ELR (cell line): ENCODE measurements at places on chromosomes 12 and 14.
A peak's percentile ranks its signal among the peaks of the same experiment; 100 is the strongest.

DNA sequence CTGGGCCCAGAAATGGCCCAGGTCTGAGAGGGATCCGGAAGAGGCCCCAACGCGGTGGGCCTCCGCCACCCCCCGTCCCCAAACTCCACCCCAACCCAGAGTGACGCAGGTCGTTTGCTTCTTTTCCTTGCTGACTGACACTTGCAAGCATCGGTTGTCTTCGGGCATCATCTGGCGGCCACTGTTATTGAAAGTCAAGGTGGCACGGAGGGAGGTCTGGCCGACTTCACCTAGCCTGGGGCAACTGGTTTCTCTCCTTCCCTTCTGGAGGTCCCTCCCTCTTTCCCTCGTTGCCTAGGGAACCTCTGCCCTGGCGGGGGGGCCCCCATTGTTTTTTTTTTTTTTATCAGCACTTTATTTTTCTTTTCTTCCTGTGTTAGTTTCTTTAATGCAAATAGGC is 241.8 kb downstream of the ALG10 start:
- DNase-seq = no peak

GRCh38 chr14:88191605-88192004 is 131.5 kb downstream of the KCNK10 start:
- DNase-seq = no peak

GRCh38 chr14:38623661-38624060 is 367.8 kb upstream of the CLEC14A start:
- peak; percentile 18 for DNase-seq

- no peak for DNase-seq
These were observed 3.6 kb upstream of the CDK17 start for GRCh38 chr12:96403870-96404269.

- DNase-seq = no peak
These were observed 4.4 kb upstream of the ARHGAP5 start for GRCh38 chr14:32072676-32073075.

GRCh38 chr14:86787717-86788116 is 1205.3 kb downstream of the GALC start:
- DNase-seq = peak; percentile 39

- DNase-seq = no peak
These were observed 170.3 kb upstream of the LMNTD1 start for GRCh38 chr12:25723336-25723735.

- no peak for DNase-seq
These were observed 3.5 kb downstream of the TGFB3 start for GRCh38 chr14:75978249-75978731.

DNA sequence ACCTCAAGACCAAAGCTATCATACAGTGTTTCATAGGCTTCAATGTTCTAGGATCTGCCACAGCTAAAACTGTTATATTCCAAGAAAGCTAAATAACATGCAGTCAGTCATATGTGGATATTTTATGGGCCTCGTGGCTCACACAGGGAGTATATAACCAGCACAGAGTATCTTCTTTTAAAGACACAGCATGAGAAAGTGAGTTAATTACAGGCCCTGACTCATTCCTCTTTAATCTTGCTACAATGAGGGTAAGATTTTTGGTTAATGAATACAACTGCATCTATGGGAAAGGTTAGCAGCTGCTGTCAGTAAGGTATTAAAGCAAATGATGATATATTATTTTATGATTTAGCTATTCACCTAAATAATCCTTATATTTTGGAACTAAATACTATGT is 111.0 kb downstream of the TRAFD1 start:
- no peak for DNase-seq

DNA sequence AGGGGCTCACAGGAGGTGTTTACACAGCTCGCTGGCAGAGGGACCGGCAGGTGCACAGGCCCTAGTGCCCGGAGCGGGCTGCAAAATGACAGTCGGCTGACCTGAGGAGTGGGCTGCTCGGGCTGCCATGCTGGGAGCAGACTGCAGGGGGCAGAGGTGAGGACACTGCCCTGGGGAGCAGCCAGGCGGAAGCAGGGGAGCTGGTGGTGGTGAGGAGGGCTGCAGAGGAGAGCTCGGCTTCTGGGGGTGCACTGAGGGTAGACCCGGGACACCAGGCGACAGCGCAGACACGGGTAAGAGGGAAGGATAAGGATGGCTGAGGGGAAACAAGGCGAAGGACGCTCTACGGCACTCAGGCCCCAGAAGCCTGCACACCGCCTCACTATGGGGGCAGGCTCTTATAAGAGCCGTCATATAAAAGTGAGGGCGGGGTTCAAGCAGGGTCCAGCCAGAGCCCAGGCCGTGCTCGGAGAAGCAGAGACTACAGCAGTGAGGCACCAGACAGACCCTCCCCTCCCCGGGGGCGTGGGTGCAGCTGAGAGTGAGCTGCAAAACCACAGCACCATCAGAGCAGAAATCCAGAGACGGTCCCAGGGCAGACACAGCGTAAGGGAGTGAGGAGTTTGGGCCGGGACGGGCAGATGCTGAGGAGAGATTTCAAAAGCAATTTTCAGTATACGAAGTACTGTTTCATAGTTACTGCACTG is 62.5 kb downstream of the CCDC88C start:
- DNase-seq = no peak

- DNase-seq = peak; percentile 57
These were observed at the start of gene SLC39A2 for GRCh38 chr14:20998674-20999366. Gene SLC39A2, plus strand, starts transcription at chr14:20999293. Its CDS starts 154 bp downstream, at chr14:20999447.

- no peak for DNase-seq
These were observed 20.2 kb upstream of the OASL start for GRCh38 chr12:121059031-121059898.

DNA sequence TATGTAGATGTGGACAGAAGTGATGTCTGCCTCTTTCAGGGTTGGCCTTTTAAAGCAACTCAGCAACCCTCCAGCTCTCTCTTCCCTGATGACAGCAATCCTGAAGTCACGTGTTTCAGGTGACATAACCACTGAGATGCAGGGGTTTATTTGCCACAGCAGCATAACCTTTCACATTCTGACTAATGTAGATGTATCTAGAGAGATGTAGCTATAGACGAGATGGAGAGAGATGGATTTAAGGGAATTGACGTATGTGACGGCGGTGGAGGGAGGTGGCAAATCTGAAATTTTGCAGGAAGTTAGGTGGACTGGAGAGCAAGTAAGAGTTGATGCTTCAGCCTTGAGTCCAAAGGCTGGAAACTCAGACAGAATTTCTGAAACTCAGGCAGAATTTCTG is 126.0 kb downstream of the ZFP36L1 start:
- no peak for DNase-seq

DNA sequence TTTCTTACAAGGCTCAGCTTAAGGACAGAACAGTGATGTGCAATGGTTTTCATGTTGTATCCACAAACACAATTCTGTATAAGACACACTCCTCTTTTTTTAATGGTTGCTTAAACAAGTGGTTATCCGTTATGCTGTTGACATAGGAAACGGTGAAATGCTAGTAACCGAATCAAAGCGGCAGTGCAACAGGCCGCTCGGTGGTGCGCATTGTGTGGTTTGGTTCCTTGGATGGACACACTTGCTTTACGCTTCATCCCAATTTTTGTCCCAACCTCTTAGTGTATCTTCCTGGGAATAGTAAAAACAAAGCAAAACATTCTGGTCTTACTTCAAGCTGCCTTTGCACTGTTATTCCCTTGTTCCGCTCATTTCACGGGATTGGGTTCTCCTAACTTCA is 650 bp upstream of the PTGER2 start:
- DNase-seq = no peak

GRCh38 chr14:100891051-100891450 is 12.5 kb downstream of the RTL1 start:
- no peak for DNase-seq

DNA sequence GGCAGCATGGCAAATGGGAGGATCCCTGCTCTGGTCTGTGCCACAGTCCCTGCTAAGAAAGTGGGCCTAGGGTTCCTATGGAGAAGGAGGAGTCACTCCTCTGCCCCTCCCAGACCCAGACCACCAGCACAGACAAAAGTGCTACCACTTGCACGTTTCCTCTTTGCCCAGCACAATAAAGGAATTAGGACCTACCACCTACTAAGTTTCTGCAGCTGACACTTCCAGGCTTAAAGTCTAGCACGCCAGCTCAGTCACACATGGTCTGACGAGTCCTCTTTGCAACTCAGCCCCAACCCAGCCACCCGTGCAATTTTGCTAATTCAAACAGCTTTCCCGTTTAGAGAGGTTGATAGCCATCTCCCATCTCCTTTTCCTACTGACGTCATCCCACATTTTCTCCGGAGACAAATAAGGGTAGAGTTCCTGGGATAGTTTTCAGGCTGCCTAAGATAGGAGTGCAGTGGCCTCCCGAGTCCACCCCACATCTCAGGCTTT is 66.2 kb upstream of the PTGR2 start:
- DNase-seq = peak; percentile 88

DNA sequence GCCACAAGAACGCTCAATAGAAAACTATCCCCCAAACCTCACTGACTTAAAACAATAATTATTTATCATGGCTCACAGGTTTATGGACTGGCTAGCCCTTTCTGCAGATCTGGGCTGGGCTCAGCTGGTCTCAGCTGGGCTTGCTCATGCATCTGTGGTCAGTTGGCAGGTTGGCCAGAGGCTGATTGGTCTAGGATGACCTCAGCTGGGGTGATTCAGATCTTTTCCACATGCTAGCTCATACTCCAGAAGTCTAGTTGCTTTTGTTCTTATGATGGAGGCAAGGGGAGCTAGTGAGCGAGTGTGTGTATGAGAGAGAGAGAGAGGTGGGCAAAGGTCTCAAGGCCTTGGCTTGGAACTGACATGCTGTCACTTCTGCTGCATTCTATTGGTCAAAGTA is 181.2 kb upstream of the NRXN3 start:
- peak; percentile 69 for DNase-seq

- peak; percentile 92 for DNase-seq
These were observed at the start of gene CDKN1B for GRCh38 chr12:12716793-12717585. Gene CDKN1B, plus strand, starts transcription at chr12:12717368. Its CDS starts 472 bp downstream, at chr12:12717840.

GRCh38 chr12:104958805-104959334 is 780 bp upstream of the SLC41A2 start:
- DNase-seq = no peak

DNA sequence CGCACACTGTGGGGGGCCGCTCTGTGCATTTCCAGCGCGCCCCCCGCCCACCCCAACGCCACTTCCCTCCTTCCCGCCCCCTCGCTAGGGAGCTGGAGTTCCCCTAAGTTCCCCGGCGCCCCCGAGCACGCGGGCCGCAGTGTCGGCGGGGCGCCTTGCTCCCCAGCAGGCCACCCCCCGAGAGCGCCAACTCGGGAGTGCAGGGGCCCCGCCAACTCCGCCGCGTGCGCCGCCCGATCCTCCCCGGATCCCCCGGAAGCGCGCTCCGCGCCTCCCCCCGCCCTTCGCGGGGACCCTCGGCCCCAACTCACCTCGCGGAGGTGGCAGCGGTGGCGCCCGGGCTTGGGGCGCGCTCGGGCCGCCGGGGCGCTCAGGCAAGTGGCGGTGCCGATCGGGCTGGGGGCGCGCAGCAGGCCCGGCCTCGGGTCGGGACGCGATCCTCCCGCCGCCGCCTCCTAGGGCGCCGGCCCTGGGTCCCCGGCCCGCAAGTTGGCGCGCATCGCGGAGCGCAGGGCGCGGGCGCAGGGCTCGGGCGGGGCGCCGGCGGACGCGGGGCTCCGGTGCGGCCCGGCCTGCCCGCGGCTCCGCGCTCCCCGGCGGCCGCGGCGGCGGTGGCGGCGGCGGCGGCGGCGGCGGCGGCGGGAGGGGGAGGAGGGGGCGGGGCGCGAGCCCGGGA is at the start of gene NCOR2:
Gene NCOR2 (minus strand): TSS at position 616 of the 676 bp plus-strand sequence. CDS start 72,361 bp downstream, outside the sequence.
- DNase-seq = peak; percentile 49

- DNase-seq = no peak
These were observed 411.1 kb downstream of the TMEM121 start for GRCh38 chr14:105937253-105938054.

DNA sequence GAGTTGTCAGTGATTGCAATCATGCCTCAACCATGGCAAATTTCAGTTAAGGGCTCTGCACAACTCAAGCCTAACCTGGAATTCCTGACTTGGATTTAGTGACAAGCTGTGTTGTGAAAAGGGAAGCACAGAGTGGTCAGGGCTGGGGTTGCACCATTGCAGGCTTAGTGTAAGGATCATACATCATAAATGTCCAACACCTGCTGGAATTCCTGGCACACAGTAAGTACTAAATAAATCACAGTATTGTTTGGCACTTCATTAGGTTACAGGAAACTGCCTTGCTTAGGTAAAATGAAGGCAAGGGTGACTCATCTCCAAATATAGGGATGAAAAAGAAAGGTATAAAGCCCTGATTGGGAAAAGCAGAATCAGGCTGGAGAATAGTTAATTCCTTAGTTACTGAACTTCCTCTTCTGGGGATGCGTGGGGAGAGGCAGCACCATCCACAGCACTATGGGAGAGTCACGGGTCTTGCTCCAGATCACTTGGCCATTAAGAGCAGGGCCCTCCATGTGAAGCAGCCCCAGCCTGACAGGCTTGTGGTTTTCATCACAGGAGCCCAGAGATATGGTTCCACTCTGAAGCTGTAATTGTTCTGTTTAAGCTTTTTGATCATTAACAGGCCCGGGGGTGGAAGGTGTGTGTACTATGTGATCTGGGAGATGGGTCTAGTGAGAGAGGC is 39.7 kb downstream of the SLC8A3 start:
- no peak for DNase-seq

DNA sequence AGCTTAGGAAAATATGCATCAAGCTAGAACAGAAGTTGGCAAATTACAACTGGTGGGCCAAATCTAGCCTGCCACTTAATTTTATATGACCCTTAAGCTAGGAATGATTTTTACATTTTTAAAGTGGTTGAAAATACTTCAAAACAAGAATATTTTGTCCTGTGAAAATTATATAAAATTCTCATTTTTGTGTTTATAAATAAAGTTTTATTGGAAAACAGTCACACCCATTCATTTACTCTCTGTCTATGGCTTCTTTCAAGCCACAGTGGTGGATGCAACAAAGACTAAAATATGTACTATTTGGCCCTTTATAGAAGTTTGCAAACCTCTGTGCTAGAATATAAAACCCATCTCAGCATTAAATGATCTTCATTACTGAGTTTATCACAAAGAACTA is 2.1 kb upstream of the ABCD2 start:
- DNase-seq = no peak

GRCh38 chr12:77120156-77121085 is 55.1 kb upstream of the E2F7 start:
- peak; percentile 96 for DNase-seq

DNA sequence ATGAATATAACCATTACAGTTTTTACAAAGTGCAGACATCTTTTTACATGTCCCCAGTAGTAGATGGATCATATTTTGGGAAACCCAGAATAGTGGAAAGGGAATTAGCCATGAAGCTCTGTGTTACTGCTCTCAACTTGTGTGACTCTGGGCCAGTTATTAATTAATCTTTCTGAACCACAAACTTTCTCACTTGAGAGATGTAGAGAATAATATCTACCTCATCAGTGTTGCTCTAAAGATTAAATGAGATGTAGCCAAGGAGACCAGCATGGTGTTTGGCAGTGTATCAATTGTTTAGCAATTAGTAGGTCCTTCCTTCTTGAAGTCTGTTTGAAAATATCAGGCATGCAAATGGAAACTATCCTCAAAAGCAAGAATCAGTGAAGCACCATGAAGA is 169.2 kb downstream of the TMTC2 start:
- DNase-seq = no peak

- DNase-seq = no peak
These were observed 42.9 kb downstream of the BRAP start for GRCh38 chr12:111642681-111643426.
